ENCODE measurements at places on chromosomes 16 and 17.
A peak's percentile ranks its signal among the peaks of the same experiment; 100 is the strongest.

DNA sequence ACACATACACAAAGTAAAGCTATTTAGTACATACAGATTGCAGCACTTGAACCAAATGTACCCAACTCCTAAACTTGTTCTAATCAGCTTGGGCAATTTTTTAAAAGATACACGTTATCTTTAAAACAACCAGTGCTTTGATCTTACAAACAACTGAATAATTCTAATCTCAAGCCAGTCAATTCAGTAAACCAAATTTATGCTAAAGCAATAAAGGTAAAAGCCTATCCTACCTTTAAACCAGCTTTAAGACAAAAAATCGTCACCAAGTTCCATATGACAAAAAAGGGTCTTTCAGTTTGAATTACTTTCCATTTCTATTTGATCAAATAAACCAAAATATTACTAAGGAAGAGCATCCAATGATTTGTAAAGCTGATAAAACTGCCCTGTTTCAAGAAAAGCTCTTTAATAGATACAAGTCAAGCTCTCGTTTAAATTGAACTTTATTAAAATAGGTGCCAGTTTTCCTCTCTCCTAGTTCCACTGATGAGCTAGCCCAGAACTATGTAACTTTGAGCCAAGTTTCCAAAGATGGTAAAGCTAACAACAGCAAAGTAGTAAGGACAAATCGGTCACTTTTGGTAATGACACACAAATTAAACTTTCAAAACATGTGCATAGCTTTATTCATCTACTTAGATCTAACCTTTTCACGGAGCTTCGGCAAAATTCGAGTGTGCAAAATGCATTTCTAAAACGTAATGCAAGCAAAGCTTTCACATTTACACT, 10.2 kb downstream of the CRYBA1 start:
- no peak for DNase-seq

DNA sequence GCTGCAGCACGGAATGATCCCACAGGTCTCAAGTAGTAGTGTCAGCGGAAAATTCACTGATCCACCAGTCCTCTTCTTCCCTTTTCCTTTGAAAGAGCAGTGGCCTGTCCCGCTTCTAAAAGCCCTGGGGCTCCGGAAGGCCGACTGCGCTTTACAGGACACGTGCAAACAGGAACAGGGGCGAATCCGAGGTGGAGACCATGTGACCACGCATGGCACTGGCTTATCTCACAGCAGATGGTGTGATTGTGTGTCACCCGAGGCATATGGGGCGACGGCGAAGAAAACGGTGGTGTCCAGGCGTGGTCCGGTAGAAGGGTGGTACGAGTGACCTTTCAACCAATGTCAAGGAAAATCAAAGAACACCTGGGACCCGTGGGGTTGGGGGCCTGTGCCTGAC, 12.0 kb upstream of the KCNJ18 start:
- DNase-seq: no peak

GRCh38 chr17:13888056-13888609, 181.2 kb upstream of the COX10 start:
- DNase-seq: no peak

DNA sequence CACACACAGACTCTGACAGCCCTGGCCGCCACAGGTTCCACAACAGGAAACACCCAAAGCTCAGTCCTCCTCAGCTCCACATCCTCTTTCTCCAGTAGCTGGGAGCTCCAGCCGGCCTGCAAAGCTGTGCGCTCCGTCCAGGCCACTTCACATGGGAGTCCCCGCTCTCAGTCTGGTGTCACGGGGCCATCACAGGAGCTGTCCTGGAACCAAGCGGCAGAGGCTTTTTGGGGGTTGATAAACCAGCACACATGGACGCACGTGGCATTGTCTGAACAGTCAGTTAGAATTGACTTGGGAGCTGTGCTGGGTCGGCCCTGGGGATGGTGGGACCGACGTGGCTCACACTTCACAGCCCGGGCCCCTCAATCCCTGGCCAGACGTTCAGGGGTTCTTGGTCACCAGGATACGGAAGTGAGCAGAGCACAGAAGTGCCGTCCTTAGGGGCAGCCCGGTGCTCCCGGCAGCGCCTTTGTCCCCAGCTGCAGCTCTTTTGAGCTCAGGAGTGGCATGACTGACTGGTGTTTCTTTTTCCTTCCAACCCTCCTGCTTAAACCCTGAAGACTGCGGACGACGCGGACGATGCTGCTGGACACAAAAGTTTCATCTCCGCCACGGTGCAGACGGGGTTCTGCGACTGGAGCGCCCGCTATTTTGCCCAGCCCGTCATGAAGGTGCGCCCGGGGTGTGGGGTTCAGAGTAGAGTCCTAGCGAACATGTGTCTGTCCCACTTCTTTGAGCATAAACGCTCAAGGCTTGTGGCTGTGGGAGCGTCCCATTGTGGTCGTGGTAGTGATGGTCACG, 66.6 kb upstream of the CHMP6 start:
- no peak for DNase-seq

DNA sequence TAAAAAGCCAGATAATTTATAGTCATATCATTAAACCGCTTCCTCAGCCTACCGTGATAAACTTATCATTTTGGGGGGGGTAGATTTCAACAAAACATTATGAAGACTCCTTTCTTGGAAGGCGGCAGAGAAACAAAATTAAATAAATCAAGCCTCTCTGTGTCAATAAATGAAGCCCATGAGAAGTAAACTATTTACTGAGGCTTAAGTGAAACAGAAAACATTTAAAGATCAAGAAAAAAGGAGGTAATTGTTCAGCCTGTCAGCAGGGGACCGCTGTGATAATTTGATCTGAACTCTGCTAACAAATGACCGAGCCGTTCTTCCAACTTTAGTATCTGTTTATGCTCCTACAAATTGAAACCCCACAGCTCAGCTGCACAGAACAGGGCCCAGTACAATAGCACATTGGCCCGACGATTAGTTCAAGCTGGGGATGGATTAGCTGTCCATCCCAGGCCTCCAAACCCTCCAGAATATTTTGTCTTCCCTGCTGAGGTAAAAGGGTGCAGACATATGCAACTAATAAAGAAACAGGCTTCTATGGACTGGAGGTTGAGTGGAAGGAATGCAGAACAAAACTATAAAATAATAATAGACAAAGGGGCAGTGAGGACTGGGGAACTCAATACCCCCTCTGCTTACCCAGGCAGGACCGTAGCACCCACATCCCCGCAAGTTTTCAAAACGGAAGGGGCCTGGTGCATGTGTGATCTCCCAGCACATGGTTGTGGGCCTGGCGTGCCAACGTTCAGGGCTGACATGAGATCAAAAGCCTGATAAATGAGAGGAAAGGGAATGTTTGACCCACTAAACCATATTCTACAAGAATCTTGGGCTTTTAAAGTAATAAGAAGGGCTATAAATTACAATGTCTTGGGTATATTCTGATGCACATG, 298.1 kb upstream of the IRX5 start:
- DNase-seq: no peak

- DNase-seq: no peak
Measured at GRCh38 chr17:73566905-73567782, 77.1 kb downstream of the SDK2 start.

- no peak for DNase-seq
Measured at GRCh38 chr16:80557037-80557436, 16.2 kb downstream of the DYNLRB2 start.

DNA sequence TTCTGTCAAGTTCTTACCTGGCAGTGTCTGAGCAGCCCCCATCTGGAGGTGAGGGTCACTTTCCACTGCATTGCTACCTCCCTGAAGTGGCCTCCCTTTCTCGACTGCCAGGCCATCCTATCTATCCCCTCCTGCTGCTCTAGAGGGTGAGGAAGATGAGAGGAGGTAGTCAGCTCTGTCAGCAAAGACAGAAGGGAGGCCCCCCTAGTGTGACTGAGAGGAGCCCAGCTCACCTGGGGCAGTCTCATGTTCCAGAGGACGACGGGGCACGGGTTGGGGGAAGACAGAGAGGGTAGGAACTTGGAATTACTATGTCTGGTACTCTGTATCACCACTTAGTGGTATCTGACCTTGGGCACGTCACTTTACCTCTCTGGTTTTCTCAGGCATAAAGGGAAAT, 22.0 kb downstream of the MYO19 start:
- DNase-seq: no peak

- peak; percentile 47 for DNase-seq
Measured at GRCh38 chr17:14784997-14785696, 480.0 kb downstream of the PMP22 start.

GRCh38 chr17:74325376-74325742, 667 bp upstream of the KIF19 start:
- no peak for DNase-seq

GRCh38 chr17:17729620-17730249, 48.5 kb downstream of the RAI1 start:
- peak; percentile 30 for DNase-seq

DNA sequence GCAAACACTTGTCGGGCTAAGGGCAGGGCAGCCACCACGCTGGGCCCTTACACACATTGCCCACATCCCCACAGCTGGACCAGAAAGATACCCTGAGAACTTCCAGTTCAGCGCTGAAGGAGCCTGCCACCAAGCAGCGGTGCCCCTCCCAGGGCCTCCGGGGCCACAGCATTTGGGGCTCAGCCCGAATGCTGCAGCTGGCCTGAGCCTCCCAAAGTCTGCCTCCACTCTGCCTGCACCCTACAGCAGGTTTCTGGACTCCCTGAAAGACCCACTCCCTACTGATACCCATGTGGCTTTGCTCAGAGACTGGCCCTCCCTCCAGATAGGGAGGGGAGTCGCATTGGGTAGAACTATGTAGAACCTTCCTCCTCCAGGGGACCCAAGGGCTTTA, 1.5 kb downstream of the MCRIP1 start:
- no peak for DNase-seq

GRCh38 chr16:72879846-72880245, 168.1 kb downstream of the ZFHX3 start:
- DNase-seq: no peak

DNA sequence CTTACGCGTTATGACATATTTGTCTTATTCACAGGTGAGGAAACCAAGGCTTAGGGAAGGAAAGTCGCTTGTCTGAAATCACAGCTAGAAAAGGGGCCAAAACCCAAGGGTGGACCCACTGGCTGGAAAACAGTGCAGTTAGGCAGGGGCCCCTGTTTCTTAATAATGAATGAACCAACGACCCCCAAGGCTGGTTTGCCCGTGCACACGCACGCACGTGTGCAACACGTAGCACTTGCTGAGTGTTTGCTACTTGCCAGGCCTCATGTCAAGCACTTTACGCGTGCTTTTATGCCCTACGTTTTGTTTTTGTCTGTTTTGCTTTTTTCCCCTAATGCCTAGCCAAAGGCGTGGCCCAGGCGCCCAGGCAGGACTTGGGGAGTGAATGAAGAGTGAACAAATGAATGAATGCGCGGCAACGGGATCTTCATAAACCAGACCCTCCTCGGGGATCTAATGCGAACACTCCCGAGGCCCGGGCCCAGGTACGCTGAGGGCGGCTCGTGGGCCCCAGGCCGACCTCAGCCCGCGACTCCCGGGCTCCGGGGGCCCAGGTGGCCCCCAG, 571 bp upstream of the USP10 start:
- DNase-seq: no peak

DNA sequence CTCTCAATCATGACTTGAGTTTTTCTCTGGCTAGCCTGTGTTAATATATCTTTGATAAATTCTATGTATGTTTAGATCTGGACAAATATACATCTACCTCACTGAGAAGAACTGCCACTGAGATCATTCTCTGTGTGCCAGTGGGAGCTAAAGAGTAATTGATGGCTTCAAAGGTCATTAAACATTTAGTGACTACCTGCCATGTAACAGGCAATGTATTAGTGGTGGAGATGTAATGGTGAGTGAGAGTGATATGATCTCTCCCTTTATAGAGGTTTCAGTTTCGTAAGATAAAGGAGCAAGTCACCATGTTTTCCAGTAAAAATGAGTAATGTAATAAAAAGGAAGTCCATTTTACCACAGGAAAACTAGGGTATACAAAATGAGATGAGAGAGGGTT, 235.8 kb upstream of the CDH8 start:
- DNase-seq: no peak

DNA sequence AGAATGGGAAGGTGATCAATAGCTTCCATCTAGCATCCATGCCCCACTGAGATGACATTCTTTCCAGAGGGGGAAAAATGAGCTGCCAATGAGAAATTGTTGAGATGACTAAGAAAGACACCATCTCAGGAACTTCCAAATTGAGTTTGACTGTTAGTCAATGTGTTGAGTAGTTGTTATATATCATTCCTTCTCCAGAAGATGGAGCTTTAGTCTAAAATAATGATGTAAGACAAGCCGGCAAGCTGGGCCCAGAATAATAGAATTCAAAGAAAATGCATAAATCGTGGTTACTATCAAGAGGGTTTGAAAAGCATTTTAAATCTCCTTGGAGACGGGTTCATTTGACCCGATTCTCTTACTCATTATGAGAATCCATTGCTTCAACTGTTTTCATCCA, 71.0 kb upstream of the ATF7IP2 start:
- peak; percentile 65 for DNase-seq

DNA sequence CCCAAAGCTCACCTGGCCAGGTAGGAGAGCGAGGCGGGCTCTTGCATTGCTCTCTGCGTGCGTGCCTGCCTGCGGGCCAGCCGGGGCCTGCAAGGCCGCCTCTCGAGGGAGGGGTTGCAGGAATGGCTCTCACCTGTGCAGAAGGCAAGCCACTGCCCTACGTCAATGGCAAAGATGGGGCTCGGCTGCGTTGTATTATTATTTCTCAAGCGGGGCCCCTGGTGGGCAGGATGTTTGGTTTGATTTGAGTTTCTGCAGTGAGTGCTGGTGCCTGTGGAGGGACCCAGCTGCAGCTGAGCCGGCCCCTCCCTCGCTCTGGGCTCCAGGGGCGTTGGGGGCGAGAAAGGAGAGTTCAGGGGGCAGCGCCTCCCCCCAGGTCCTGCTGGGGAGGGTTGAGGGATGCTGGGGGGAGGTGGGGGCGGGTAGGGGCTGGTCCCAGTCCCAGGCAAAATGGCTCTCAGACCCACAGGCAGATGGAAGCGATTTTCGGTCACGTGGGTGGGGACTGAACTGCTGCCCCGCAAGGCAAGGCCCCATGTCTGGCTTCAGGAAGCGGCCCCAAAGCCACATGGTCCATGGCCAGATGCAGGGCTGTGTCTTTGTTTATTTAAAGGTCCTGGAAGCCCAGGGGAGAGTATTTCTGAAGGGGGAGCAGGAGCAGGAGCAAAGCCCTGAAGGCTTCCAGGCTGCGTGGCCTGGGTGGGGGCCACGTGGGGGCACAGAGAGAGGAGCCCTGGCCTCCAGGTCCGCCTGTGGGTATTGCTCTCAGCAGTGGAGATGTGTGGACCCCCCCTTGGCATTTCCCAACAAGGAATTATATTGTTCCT, 338.8 kb downstream of the SEC14L1 start:
- no peak for DNase-seq

- DNase-seq: no peak
Measured at GRCh38 chr16:27449434-27450195, 47.6 kb downstream of the IL21R start.

GRCh38 chr16:22321340-22322001, 24.3 kb downstream of the POLR3E start:
- peak; percentile 59 for DNase-seq
